ENCODE measurements at places on chromosomes 4 and X. TPM values are rescaled to one million over a fixed set of nuclear protein-coding genes. Genes with fewer than 3 reads are reported as not detected.

The JADE1 gene
- 24.7 TPM for polyA plus RNA-seq

DNA sequence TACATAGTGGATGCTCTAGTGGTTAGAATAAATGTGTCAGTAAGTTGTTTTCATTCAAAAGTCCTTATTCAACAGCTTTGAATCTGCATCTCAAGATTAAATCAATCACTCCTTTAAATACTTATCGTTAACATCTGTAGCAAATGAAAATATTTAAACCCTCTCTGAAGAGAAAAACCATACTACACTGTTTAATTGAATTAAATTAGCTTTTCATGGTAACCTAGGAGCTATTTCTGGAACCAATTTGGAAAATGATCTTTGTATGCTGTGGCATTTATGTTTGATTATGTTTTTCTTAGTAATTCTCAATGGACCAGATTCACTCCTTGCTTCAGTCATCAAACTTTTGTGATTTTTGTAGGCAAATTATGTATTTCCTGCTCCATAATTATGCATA lies 9.7 kb downstream of the BMPR1B start:
- no peaks in the 10 kb centered on the region for H3K4me1 ChIP-seq
- peaks cover 10% of the 10 kb centered on the region for H3K27me3 ChIP-seq
- H3K27ac ChIP-seq = no peak overlapping the region
- H3K4me3 ChIP-seq = no peak overlapping the region

- H3K27me3 ChIP-seq = no peaks in the 10 kb centered on the region
- no peak for DNase-seq
- H3K4me1 ChIP-seq = no peaks in the 10 kb centered on the region
- no peak overlapping the region for H3K27ac ChIP-seq
Observed at GRCh38 chrX:25897758-25898157, 240.4 kb upstream of the MAGEB18 start.

- no peaks in the 10 kb centered on the region for H3K27me3 ChIP-seq
- peaks cover 4% of the 10 kb centered on the region for H3K4me1 ChIP-seq
- no peak overlapping the region for H3K27ac ChIP-seq
Observed at GRCh38 chrX:27608671-27609070, 18.5 kb downstream of the DCAF8L2 start.

DNA sequence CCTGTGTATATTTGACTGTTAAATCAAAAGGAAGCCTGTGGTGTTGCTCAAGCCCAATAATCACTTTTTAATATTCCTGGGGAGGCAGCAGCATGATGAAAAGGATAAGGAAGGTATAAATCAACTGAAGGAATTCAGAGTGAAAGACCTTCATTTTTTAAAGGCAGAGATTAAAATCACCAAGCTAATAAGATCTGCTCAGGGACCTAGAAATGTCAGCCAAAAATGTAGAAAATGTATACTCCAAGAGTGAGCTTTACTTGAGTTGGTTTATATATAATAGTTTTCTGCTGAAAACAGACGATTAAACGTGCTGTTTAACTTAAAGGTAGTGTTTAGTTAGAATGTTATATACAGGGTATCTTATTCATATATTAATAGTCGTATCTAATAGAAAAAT lies 549.3 kb downstream of the IQCM start:
- no peaks in the 10 kb centered on the region for H3K27me3 ChIP-seq
- no peak for DNase-seq
- no peaks in the 10 kb centered on the region for H3K36me3 ChIP-seq
- no peak overlapping the region for H3K27ac ChIP-seq

- H3K27me3 ChIP-seq = no peaks in the 10 kb centered on the region
- no peak for DNase-seq
- no peak overlapping the region for H3K27ac ChIP-seq
- no peaks in the 10 kb centered on the region for H3K4me1 ChIP-seq
- no peak overlapping the region for H3K4me3 ChIP-seq
Observed at GRCh38 chrX:154990496-154990895, 32.0 kb downstream of the F8 start.

- no peaks in the 10 kb centered on the region for H3K36me3 ChIP-seq
- no peaks in the 10 kb centered on the region for H3K4me1 ChIP-seq
- no peak overlapping the region for H3K27ac ChIP-seq
- H3K27me3 ChIP-seq = no peaks in the 10 kb centered on the region
Observed at GRCh38 chrX:11210415-11210801, 82.8 kb upstream of the AMELX start.

GRCh38 chr4:99202536-99202935 lies 16.5 kb downstream of the ADH6 start:
- H3K36me3 ChIP-seq = no peaks in the 10 kb centered on the region
- no peaks in the 10 kb centered on the region for H3K27me3 ChIP-seq
- no peak for DNase-seq
- peak overlapping the region; percentile 60 for H3K27ac ChIP-seq
- H3K4me1 ChIP-seq = peaks cover 44% of the 10 kb centered on the region
- no peak overlapping the region for H3K4me3 ChIP-seq

The GATA1 gene
- polyA plus RNA-seq = 0.76 TPM

DNA sequence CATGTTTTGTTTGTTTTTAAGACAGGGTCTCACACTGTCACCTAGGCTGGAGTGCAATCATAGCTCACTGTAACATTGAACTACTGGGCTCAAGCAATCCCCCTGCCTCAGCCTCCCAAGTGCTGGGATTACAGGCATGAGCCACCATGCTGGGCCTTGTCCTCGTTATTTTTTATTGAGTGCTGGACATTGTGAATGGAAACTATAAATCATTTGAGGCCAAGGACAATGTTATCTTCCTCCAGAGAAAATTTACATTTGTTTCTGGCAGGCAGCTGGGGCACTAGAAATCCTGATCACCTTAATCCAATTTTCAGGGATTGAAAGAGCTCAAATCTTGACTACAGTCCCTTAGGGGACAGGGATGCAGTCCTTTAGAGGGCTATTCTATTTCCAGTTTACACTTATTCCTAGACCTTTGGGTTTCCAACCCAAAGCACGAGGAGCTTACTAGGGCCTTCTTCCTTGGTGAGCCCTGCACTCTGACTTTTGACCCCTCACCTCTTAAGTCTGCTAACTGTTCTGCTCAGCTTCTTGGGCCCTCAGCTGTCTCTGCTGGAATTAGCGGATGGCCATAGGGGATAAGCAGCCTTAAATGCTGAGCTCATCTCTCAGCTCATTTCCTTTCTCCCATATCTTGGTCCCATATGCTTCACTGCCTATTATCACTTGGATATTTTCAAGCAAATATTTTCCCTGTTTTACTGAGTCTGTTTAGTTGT lies 23.0 kb upstream of the PDZD4 start:
- H3K27ac ChIP-seq = no peak overlapping the region
- H3K4me3 ChIP-seq = no peak overlapping the region
- no peaks in the 10 kb centered on the region for H3K4me1 ChIP-seq
- H3K27me3 ChIP-seq = peaks cover 3% of the 10 kb centered on the region

DNA sequence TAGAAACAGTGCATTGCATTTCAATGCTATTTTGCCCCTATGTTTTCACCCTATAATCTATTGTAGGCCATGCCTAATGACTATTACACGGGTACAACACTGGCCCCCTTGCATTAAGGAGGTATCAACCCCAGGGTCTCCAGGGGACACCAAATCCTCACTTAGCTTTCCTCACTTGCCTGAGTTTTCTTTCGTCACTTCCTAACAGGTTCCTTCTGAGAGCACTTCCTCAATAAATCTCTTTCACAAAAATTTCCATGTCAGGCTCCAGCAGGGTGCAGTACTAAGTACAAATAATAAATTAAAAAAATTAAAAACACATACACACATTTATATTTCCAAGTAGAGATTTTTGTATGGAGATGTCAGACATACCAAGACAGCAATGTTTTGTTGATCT lies 165.0 kb downstream of the RBM46 start:
- H3K4me3 ChIP-seq = no peak overlapping the region
- no peaks in the 10 kb centered on the region for H3K36me3 ChIP-seq

The IDH3G gene
- 58.7 TPM for polyA plus RNA-seq

The NAA11 gene
- polyA plus RNA-seq = 0.09 TPM

The TMPRSS11D gene
- polyA plus RNA-seq = 0.06 TPM

GRCh38 chr4:1448589-1449420 lies 42.6 kb upstream of the NKX1-1 start:
- H3K27ac ChIP-seq = no peak overlapping the region
- no peak for DNase-seq
- H3K36me3 ChIP-seq = no peaks in the 10 kb centered on the region
- no peak overlapping the region for H3K4me3 ChIP-seq
- H3K4me1 ChIP-seq = no peaks in the 10 kb centered on the region

The CYP4V2 gene
- 48.4 TPM for polyA plus RNA-seq

The NMU gene
- polyA plus RNA-seq = 1.3 TPM

GRCh38 chrX:9788911-9789310 lies 2.7 kb downstream of the SHROOM2 start:
- no peak overlapping the region for H3K27ac ChIP-seq
- DNase-seq = no peak
- H3K27me3 ChIP-seq = peaks cover 4% of the 10 kb centered on the region
- peaks cover 11% of the 10 kb centered on the region for H3K4me1 ChIP-seq

DNA sequence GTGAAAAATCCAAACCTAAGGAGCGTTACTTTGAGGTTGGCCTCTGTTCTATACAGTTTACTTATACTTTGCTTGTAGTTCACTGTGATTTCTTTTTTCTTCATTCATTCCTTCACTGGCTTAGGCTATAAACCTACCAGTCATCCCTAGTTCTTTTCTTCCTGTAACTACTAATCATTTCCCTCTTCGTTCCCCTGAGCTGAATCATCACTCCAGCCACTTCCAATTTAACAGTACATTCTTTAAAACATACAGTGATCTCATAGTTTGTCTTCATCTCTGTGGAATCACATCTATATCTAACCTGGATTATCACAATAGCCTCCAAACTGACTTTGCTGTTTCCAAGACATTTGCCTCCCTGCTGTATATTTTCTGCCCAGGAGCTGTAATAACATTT lies 25.2 kb upstream of the NPFFR2 start:
- H3K4me1 ChIP-seq = no peaks in the 10 kb centered on the region
- H3K4me3 ChIP-seq = no peak overlapping the region
- DNase-seq = no peak
- no peak overlapping the region for H3K27ac ChIP-seq
- no peaks in the 10 kb centered on the region for H3K27me3 ChIP-seq

GRCh38 chr4:78056265-78057129 lies 626 bp upstream of the FRAS1 start:
- H3K4me3 ChIP-seq = peak overlapping the region; percentile 85
- peak overlapping the region; percentile 92 for H3K27ac ChIP-seq
- H3K4me1 ChIP-seq = peaks cover 6% of the 10 kb centered on the region
- no peaks in the 10 kb centered on the region for H3K27me3 ChIP-seq

DNA sequence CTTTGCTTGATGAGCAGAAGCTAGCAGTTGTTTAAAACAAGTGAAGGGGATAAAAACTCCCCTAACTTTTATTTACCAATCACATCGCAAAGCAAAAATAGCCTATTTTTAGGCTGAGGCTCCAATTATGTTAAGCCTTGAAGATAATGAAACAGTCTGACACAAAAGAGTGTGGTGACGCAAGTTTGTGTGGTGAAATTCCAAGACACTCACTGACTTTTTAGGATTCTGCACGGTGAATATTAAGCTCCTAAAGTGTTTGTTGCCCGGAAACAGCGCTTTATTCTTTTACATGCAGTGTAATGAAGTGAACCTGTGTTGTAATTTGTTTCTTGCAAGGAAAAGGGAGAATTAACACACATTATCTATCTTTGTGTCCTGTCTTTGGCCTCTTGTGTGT lies 74.8 kb downstream of the POLA1 start:
- H3K4me1 ChIP-seq = no peaks in the 10 kb centered on the region
- H3K36me3 ChIP-seq = peaks cover 3% of the 10 kb centered on the region
- no peaks in the 10 kb centered on the region for H3K27me3 ChIP-seq
- no peak for DNase-seq
- no peak overlapping the region for H3K27ac ChIP-seq
- H3K4me3 ChIP-seq = no peak overlapping the region

The OCRL gene
- 23.6 TPM for polyA plus RNA-seq

GRCh38 chr4:3644849-3645627 lies 112.8 kb upstream of the LRPAP1 start:
- H3K36me3 ChIP-seq = no peaks in the 10 kb centered on the region
- no peaks in the 10 kb centered on the region for H3K4me1 ChIP-seq
- peaks cover 3% of the 10 kb centered on the region for H3K27me3 ChIP-seq
- no peak for DNase-seq

DNA sequence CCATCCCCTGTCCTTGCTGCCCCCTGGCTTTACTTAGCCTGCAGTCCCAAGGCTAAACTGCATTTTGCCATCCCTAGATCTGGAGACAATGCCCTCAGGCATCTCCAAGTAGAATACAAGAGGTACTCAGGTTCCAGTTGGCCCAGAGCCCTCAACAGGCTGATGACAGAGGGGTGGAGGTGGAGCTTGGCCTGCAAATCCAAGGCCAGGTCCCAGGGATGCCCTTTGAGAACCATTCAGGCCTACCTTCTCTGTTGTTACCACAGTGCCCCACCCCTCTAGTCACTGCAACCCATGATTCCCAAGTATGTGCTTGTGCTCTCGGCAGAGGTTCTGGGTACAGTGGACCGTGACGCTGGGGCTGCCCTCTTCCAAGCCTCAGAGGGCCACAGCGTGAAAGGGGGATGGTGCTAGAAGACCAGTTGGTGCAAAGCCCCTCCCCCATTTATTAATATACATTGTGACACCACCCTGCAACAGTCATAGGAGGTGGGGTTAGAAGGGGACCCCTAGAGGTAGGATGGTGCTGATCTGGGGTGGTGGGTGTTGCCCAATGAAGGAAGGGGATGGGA lies 6.4 kb upstream of the UBA1 start:
- H3K27ac ChIP-seq = no peak overlapping the region
- H3K36me3 ChIP-seq = peaks cover 28% of the 10 kb centered on the region
- H3K4me3 ChIP-seq = no peak overlapping the region
- DNase-seq = no peak
- H3K27me3 ChIP-seq = no peaks in the 10 kb centered on the region

- no peak overlapping the region for H3K4me3 ChIP-seq
- no peak overlapping the region for H3K27ac ChIP-seq
- DNase-seq = no peak
Observed at GRCh38 chr4:147548256-147548655, 67.4 kb downstream of the EDNRA start.
